ENCODE measurements at places on chromosomes 5 and 9. TPM values are rescaled to one million over a fixed set of nuclear protein-coding genes. Genes with fewer than 3 reads are reported as not detected.

Gene FCN2
- not detected for total RNA-seq

Gene NOXA1
- not detected for total RNA-seq

Gene N4BP3
- 0.43 TPM for total RNA-seq

Gene ADGRV1
- total RNA-seq: under 0.01 TPM

Gene GKAP1
- total RNA-seq: 2.2 TPM
